ENCODE measurements at places on chromosomes 7 and 10.

- no peak for DNase-seq
Observed at GRCh38 chr10:78899996-78900714, 168.6 kb upstream of the ZMIZ1 start.

DNA sequence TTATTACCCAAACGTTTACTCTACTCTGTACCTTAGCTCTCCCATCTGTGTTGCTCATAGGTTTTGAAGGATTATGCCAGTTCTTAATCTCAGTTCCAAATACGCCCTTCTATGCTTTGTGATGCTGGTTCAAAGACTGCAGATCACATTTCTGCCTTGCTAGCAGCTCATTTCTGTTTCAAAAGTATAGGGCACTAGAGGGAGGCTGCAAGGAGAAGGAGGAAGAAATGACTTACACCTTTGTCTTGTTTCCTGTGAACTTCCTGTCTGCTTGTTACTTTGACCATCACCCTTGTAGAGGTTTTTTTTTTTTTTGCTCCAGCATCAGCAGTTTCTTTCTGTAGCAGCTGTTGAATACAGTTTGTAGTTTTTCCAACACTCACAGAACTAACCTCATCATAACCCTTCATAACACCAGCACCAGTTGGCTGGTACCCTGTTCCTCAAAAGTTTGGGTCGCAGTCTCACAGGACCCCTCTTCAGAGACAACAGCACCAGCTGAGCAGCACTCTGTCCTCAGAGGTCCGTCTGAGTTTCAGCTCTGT, 16.5 kb downstream of the SLK start:
- no peak for DNase-seq

DNA sequence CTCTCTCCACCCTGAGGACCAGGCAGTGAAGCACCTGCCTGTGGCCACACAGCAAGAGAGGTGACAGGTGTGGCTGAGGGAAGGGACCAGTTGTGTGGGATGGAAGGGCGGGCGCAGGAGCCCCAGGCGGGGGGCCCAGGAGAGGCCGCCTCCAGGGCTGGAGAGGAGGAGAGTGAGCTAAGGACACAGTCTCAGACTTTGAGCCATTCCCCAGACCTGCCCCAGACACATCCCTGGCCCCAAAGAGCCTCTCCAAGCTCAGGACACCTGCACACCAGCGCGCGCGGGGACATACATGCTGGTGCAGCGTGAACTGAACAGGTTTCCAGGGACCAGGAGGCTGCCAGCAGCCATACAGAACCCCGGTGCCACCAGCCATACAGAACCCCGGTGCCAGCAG, 237.3 kb downstream of the MAD1L1 start:
- DNase-seq, result no peak

DNA sequence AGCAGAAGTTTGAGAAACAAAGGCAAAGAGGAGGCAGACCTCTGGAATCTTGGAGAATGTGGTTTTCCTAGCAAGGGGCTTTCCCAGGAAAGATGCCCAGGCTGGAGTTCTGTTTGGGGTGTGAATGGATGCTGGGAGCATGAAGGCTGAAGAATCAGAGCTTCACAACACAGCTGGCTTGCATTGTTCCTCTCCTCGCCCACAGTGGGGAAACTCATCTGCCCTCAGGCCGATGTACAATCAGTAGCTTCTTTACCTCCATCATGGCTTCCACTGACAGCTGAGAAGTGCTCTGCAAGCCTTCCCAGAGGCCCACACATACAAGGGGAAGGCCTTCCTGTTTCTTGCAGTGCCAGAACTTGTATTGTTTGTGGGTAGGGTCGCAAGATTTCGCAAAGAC, 90.8 kb upstream of the HECTD2 start:
- DNase-seq, result no peak

- no peak for DNase-seq
Observed at GRCh38 chr7:108090791-108091460, 39.2 kb downstream of the LAMB4 start.

DNA sequence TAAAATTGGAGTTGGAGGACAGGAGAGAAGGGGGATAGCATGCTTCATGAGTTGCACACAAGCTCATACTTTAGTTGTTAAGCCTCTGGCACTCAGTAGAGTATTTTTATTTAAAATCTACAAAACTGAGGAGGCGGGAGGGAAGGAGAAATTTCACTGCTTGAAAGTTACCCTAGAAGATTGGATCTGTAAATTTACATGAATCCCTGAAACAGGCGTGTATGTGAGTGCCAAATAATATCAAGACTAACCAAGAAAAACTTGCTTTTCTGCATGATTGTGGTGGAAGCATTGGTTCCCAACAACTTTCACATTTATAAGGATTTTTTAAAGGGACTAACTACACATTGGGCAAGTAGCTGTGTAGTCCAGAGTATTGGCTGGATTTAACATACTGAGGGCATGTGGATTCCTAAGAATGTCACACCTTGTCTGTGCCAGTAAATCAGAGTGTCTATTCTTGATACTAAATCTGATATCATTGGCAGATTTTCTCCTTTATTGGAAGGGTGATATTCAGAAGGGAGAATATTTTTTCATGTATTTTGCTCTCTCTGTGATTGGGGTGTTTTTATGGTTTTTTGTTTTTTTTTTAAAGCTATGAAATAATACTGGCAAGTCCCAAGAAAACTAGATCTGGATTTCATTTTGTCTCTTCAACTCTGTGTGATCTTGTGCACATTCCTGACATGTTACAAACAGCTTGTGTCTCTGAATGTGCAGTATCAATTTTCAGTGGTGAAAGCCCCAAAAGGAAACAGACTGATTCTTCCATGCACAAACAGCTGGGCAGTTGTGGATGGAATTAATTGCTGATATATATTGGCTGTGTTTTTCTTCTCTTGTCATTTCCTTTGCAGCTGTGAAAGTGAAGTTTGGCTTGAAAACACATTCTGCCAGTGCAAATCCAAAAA, 67.2 kb downstream of the ADD3 start:
- no peak for DNase-seq

- no peak for DNase-seq
Observed at GRCh38 chr10:35950226-35950625, 308.1 kb upstream of the FZD8 start.

DNA sequence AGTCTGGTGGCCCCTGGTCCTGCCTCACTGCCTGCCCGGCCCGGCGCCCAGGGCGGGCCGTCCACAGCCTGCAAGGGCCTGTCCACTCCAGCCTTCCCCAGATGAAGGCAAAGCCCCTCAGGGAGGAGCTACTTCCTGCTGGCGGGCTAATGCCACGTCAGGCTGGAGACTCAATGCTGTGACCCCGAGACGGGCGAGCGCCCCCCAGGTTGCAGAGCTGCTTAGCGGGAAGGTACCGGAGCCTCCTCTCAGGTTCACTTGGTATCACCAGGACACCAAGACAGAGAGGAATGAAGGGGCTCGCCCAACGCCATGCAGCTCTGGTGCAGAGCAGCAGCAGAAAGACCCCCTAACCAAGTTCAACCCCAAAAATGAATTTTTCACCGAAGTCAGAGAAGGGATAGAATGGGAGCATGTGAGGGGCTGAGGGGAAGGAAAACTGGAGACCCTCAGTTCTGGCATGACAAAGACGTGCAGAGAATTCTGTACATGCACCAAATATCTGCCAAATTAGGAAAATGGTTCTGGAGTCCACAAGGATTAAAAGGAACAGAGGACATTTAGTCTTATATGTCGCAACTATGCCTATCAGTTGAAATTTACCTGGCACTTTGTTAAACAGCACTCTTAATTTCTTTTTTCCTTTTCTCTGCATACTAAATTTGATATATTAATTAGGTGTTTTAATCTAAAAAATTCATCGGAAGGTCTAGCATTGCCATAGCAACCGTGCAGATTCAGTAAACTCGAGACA, 2.8 kb downstream of the STK32C start:
- DNase-seq, result no peak

DNA sequence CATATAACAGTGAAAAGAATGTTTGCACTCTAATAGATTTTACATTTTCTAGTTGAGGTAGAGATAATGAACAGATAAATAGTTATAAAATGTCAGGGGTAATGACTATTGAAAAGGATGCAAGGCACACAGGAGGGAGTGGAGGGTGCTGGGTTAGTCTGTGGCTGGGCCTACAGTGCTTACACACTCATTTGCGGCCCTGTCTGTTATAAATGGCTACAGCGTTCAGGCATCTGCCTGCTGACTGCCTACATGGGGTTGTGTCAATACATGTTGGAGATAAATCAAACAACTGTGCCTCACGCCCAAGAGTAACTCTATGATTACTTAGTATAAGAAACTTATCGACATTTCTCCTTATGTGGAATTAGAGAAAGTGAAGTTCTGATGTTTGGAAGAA, 313.3 kb downstream of the ACTR3B start:
- DNase-seq, result peak; percentile 82

DNA sequence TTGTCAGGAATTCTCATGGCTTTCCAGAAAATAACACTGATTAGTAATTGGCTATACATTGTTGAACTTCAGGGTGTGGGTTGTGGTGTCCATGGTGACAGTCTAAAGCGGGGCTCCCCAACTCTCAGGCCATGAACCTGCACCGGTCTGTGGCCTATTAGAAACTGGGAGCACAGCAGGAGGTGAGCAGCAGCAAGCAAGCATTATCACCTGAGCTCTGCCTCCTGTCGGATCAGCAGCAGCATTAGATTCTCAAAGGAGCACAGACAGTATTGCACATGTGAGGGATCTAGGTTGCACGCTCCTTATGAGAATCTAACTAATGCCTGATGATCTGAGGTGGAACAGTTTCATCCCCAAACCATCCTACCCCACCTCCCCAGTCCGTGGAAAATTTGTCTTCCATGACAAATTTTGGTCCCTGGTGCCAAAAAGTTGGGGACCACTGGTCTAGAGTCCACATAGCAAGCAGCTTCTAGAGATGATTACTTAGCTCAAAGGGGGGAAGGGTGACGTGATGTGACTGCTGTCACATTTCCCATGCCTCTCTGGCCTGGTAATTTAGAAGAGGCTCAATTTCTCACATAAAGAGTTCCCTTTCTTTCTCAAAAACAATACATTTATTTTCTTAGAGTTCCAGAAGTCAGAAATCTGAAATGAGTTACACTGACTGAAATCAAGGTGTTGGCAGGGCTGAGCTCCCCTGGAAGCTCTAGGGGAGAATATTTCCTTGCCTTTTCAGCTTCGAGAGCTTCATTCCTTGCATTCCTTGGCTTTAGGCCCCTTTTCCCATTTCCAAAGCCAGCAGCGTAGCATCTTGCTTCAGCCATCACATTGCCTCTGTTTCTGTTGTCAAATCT, 17.6 kb upstream of the FAM221A start:
- DNase-seq, result no peak

- DNase-seq, result no peak
Observed at GRCh38 chr10:10056961-10057360, 960.7 kb upstream of the CELF2 start.

DNA sequence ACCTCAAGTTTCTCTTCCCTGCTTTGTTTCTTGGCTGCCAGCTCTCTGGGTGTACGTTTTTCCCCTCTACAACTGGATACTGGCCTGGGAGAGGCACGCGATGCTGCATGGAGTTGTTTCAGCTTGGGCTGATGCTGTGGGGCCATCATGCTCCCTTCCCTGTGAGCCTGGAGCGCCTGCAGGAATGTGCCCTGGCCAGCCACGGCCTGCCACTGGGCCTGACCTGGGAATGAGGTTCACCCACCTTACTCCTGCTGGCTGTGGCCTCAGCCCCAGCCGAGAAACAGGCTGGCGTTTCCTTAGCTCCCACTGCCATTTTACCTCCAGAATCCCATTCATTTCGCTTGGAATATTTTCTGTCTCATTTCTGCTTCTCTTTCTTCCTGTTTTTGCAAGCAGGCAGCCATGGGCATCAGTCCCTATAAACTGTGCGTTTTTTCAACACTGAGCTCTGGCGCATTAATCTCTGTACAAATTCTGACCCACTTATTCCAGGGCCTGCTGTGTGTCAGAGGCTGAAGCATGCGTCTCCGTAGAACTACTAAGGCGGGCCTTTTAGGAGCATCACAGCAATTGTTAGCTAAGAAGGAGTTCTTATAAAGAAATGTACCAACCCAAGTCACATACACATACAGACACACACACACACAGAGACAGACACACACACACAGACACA, 57.9 kb downstream of the GATA3 start:
- no peak for DNase-seq

DNA sequence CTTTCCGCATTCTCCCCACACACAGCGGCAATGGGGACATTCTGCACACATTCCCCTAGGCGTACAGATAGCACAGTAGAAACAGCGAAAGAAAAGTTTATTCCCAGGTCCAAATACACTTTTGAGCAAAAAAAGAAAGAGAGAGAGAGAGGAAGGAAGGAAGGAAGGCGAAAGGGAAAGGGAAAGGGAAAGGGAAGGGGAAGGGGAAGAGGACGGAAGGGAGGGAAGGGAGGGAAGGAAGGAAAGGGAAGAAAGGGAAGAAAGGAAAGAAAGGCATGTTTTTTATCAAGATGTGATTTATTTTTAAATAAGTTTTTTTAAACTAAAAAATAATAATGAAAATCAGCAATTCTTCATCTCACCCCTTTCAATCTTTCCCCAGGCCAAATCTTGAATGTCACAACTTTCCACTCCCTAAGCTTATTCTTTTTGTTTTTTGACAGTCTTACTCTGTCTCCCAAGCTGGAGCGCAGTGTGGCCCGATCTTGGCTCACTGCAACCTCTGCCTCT, 281.7 kb downstream of the SKIDA1 start:
- DNase-seq, result no peak

Measured in NCI-H1930 (cell line).